Stimulated activated CD8-positive, alpha-beta memory T cell treated with anti-CD3 and anti-CD28 coated beads, Interleukin-7, amount 100 ng/mL, for 1 hour (primary cell): ENCODE measurements at places on chromosomes 7 and 10.

GRCh38 chr7:137354396-137354795 lies 10.9 kb upstream of the PTN start:
- no peak for DNase-seq

GRCh38 chr10:110503528-110504110 lies 5.9 kb downstream of the DUSP5 start:
- no peak for DNase-seq

- DNase-seq: no peak
These were observed 70.6 kb downstream of the FOXL3 start for GRCh38 chr7:360454-361100.

- DNase-seq: no peak
These were observed 51.5 kb downstream of the CCNY start for GRCh38 chr10:35387768-35388167.

DNA sequence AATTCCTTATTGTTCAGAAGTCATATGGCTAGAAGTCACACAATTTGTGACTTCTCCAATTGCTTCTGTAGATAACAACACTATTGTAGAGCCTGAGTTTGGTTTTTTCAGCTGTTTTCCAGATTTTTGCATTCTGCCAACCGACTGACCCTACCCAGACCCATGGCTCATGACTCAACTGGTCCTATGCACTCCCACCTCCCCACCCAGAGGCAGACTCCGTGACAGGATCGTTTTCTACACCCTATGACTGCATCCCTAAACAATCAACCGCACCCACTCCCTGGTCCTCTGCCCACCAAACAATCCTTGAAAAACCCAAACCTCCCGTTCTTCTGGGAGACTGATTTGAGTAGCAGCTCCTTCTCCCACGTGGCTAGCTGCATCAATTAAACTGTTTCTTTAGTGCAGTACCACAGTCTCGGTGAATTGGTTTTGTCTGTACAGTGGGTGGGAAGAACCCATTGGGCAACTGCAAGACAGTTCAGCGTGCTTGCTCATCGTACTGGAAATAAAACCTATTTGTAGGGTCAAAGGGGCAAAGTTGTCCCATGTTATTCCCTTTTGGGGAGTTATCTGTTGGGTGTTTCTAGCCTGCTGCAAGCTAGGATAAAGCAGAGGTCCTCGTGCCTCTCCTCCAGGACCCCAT lies 150.3 kb upstream of the FAM20C start:
- DNase-seq: no peak

DNA sequence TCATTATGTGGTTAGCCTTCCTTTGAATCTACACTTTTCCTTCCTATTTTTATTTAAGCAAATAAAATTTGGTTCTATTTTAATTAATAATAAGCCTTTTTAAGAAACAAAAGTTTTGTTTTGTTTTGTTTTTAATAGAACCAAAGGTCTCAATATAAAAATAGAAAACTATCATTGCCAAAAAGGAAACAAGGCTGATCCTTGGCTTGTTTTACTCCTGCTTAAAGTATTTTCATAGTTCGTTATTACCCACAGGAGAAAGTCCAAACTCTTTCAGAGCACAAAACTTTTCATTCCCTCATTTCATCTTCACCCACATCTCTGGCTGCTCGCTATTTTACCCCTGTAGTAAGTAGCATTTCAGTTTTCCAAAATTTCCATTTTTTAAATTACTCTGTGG lies 374.8 kb downstream of the SEMA3D start:
- DNase-seq: no peak

GRCh38 chr10:11448545-11449244 lies 162.8 kb downstream of the USP6NL start:
- no peak for DNase-seq

- no peak for DNase-seq
These were observed 42.5 kb downstream of the C7orf25 start for GRCh38 chr7:42869131-42870020.

- DNase-seq: no peak
These were observed 23.2 kb downstream of the CALCR start for GRCh38 chr7:93551063-93551895.

GRCh38 chr7:69796416-69796815 lies 198.1 kb downstream of the AUTS2 start:
- no peak for DNase-seq

- no peak for DNase-seq
These were observed 245.2 kb upstream of the NFE2L3 start for GRCh38 chr7:25906760-25907159.

GRCh38 chr10:3159152-3159551 lies 13.4 kb downstream of the PITRM1 start:
- no peak for DNase-seq

DNA sequence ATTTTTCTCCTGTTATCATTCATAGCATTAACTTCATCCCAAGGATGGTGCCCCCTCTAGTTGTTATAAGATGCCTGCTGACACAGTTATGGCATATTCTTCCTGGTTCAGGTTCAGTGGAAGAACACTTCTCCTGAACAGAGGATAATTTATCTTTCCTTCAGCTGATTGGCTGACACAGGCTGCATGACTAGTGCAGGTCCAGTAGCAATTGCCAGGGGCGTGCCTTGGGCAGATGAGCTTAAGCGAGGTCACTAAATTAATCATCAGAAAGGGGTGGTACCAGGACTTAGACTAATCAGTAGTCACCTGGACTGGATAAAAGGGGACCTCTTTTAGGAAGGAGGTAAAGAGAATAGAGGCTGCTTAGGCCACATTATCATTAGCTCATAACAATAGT lies 42.3 kb downstream of the BZW2 start:
- DNase-seq: no peak

DNA sequence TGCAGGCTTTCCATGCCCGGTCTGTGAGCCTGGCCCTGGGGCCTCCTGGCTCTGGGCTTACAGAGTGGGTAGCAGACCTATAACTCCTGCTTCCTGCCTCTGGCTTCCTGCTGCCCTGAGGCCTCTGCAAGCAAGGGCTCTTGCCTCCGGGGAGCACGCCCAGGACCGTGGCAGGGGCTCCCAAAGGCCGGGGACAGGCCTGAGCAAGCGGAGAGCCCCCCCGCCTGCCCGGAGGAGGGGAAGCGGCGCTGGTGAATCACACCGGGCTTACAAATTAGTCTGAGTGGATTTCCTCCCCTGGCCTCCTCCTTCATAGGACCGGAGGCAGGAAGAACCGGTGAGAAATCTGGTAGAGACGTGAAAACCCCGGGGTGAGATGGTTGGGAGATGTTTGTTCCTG lies 1.5 kb upstream of the MYL10 start:
- DNase-seq: no peak

DNA sequence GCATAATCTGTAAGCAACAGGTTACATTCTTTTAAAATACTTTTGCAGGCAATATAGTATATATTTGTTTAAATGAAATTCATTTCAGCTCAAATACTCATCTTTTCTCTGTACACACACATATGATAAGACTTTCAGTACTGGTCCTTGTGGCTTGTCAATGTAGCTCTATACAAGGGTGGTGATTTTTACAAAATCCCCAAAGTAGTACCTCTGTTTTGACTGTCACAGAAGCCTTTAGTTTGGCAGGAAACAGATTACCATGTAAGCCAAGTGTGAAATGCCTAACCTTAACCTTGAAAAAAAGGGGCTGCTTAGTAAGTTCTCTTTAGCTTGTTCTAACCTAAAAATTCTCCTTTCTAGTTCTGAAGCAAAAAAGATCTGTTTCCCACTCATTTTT lies 87.9 kb downstream of the KCND2 start:
- DNase-seq: no peak

DNA sequence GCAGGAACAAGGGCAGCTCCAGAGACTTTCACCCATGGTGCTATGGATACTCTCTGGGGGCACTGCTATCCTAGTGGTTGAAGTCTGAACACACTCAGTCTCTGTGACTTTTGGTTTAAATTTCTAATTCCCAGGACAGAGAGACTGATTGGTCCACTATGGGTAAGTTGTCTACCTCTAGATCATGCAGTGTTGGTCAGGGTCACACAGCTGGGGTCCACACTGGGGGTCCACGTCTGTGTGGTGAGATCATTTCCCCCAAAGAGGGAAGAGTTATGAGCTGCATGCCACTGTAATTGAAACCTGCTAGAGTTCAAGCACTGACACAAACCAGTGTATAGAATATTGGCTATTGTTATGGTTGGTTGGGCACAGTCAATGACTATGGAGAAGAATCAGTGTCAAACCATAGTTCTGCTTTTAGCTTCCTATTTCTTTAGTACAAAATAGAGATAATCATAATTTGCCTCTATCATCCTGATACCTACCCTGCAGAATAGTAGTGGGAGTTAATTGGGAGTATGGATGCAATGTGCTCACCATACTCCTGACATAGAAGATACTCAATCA lies 101.6 kb downstream of the PRTFDC1 start:
- no peak for DNase-seq

GRCh38 chr10:6167456-6167855 lies 35.3 kb upstream of the PFKFB3 start:
- no peak for DNase-seq

- DNase-seq: no peak
These were observed 35.9 kb downstream of the FAM53B start for GRCh38 chr10:124708246-124708779.

- no peak for DNase-seq
These were observed 16.0 kb downstream of the PTPN12 start for GRCh38 chr7:77553123-77553522.
